IMR-90 (cell line): ENCODE measurements at places on chromosomes 6 and 20.
A peak's percentile ranks its signal among the peaks of the same experiment; 100 is the strongest.

- no peak for DNase-seq
- no peaks in the 10 kb centered on the region for H3K36me3 ChIP-seq
- H3K27me3 ChIP-seq = peaks cover 28% of the 10 kb centered on the region
- H3K4me1 ChIP-seq = no peaks in the 10 kb centered on the region
- no peak overlapping the region for H3K27ac ChIP-seq
These were observed 5.9 kb downstream of the HSPA12B start for GRCh38 chr20:3738111-3739053.

- no peak for DNase-seq
- H3K4me3 ChIP-seq = no peak overlapping the region
- no peak overlapping the region for H3K27ac ChIP-seq
- no peaks in the 10 kb centered on the region; the same call in 1 of the 2 replicates for H3K27me3 ChIP-seq
- H3K36me3 ChIP-seq = no peaks in the 10 kb centered on the region
These were observed 36.9 kb upstream of the HLA-DQB1 start for GRCh38 chr6:32703347-32703746.

GRCh38 chr6:30615958-30616810 lies 859 bp downstream of the PPP1R10 start:
- peak overlapping the region; percentile 91 for H3K27ac ChIP-seq
- peaks cover 8% of the 10 kb centered on the region for H3K4me1 ChIP-seq
- DNase-seq = no peak
- H3K36me3 ChIP-seq = peaks cover 17% of the 10 kb centered on the region

DNA sequence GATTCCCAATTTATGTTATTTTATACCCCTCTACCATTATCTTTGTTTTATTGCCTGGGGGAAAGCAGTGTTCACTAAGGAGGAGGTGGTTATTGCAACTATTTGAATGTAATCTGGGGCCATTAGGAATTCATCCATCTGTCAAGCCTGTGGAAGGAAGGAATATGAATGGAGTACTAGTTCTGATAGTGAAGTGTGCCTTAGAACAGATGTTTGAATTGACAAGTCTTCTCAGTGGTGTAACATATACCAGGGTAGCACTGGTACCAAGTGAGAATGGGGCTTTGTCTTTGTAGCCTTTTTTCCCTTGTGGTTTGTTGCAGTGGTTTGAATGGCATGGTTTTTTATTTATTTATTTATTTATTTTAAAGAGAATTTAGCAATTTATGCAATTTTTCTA lies 27.9 kb upstream of the HDAC2 start:
- H3K36me3 ChIP-seq = no peaks in the 10 kb centered on the region
- H3K4me1 ChIP-seq = peaks cover 11% of the 10 kb centered on the region
- H3K4me3 ChIP-seq = no peak overlapping the region
- no peak overlapping the region for H3K27ac ChIP-seq
- DNase-seq = no peak
- H3K27me3 ChIP-seq = no peaks in the 10 kb centered on the region

DNA sequence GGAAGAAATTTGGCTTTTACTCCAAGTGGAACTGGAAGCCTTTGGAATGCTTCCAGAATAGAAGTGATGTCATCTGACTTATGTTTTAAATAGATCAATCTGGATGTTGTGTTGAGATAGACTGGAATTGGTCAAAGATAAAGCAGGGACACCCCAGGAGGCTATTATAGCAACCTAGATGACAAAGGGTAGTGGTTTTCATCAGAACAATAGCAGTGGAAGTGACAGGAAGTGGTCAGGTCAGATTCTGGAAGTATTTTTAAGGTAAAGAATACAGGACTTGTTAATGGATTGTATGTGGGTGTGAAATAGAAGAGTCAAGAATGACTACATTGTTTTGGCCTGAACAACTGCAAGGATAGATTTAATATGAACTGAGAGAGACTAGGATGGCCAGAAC lies 191.4 kb downstream of the ADGRB3 start:
- no peak overlapping the region for H3K4me3 ChIP-seq
- no peaks in the 10 kb centered on the region for H3K4me1 ChIP-seq
- DNase-seq = no peak
- no peaks in the 10 kb centered on the region for H3K27me3 ChIP-seq
- no peaks in the 10 kb centered on the region for H3K36me3 ChIP-seq
